Pancreas (tissue), 10 donors: ENCODE measurements at places on chromosomes 7 and 10. TPM values are rescaled to one million over a fixed set of nuclear protein-coding genes. Genes with fewer than 3 reads are reported as not detected.

Gene ST8SIA6
- 0.15 TPM for total RNA-seq

Gene TYW1B
- 0.92 TPM for total RNA-seq

Gene TDRD1
- 0.79 TPM for total RNA-seq

Gene HTRA1
- 83.0 TPM for total RNA-seq

Gene SEPHS1
- total RNA-seq = 22.2 TPM

- DNase-seq = no peak
- no peak overlapping the region for H3K4me3 ChIP-seq
- no peaks in the 10 kb centered on the region for H3K4me1 ChIP-seq
- H3K27ac ChIP-seq = no peak overlapping the region
- H3K27me3 ChIP-seq = no peaks in the 10 kb centered on the region
These were observed 945.2 kb downstream of the GRID1 start for GRCh38 chr10:85421421-85421820.

GRCh38 chr10:98353170-98353569 is 61.8 kb downstream of the PYROXD2 start:
- no peak overlapping the region for H3K4me3 ChIP-seq
- H3K27me3 ChIP-seq = peaks cover 5% of the 10 kb centered on the region
- no peaks in the 10 kb centered on the region for H3K36me3 ChIP-seq

DNA sequence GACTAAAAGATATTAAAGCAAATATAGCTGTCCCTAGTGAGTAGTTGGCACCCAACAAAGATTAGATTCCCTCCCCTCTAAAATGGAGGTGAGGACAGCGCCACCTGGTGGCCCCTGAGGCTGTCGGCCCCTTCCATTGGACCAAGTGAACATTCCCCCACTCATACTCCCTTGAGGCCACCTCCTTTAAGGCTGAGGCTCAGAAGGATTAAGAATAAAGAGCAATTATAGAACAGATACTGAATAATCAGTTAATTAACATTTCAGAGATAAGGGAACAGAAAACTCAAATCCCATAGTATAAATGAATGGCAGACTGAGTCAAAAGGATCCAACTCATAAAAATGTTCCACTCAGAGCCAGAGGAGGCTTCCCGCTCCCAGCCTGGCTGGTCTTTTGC is 130.4 kb upstream of the GHITM start:
- no peak overlapping the region for H3K4me3 ChIP-seq
- no peaks in the 10 kb centered on the region for H3K36me3 ChIP-seq
- H3K27me3 ChIP-seq = no peaks in the 10 kb centered on the region
- H3K4me1 ChIP-seq = no peaks in the 10 kb centered on the region
- no peak for DNase-seq

DNA sequence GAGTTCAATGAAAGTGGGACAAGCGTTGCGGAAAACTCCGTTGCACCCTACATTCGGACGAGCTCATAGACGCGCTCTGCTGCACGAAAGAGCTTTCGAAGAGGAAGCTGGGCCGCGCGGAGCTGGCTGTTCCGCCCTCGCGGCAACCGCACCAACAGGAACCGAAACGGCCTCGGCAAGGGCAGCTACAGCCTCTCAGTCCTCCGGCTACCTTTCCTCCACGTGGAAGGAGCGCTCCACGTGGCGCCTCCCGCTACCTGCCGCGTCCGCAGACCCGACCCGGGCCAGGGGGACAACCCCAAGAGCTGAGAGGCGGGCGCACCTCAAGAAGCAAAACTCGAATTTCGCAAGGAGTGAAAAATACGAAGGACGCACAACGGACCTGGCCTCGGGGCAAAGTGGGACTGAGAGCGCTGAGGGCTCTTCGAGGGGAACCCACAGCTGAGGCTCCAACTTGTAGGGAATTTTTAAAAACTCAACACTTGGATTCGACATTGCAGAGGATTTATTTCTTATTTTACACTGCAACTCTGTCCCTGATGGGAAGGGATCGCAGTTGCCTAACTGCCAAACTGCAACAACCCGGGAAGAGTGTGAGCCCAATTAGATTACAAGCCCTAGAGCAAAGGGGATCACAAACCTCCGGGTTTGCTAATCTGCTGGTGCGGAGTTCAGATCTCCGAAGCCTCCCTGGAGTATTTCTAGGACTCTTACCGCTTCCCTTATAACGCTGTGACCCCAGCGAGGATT is 1.4 kb downstream of the HPSE2 start:
- H3K27me3 ChIP-seq = no peaks in the 10 kb centered on the region

- no peak overlapping the region for H3K4me3 ChIP-seq
- DNase-seq = no peak
- no peak overlapping the region for H3K27ac ChIP-seq
- no peaks in the 10 kb centered on the region for H3K4me1 ChIP-seq
- H3K36me3 ChIP-seq = no peaks in the 10 kb centered on the region
These were observed 19.8 kb downstream of the JCAD start for GRCh38 chr10:30039567-30039966.

DNA sequence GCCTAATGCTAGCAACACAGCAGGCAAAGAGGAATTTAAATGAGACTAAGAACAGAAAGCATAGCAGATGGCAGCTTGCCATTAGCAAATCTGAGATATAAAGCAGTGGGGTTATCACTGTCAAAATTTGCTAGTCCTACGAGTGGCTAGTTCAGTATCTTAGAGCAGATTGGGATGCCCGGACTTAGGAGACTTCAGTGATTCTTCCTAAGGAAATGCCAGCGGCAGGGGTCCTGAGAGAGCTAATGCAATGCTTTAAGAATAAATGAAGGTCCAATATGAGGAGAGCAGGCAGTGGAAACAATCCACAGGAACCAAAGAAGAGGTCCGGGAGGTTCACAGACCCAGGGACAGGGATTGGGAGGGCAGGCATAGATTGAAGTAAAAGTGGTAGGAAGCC is 169.3 kb upstream of the NPSR1 start:
- no peaks in the 10 kb centered on the region for H3K27me3 ChIP-seq
- no peaks in the 10 kb centered on the region for H3K4me1 ChIP-seq
- no peak overlapping the region for H3K4me3 ChIP-seq
- H3K27ac ChIP-seq = no peak overlapping the region
- H3K36me3 ChIP-seq = no peaks in the 10 kb centered on the region

GRCh38 chr10:54681136-54681535 is 119.9 kb downstream of the PCDH15 start:
- no peak overlapping the region for H3K4me3 ChIP-seq
- no peaks in the 10 kb centered on the region for H3K27me3 ChIP-seq
- H3K4me1 ChIP-seq = no peaks in the 10 kb centered on the region
- no peak overlapping the region for H3K27ac ChIP-seq
- no peak for DNase-seq

- H3K4me3 ChIP-seq = no peak overlapping the region
- DNase-seq = no peak
- no peaks in the 10 kb centered on the region for H3K36me3 ChIP-seq
- no peaks in the 10 kb centered on the region for H3K4me1 ChIP-seq
- H3K27me3 ChIP-seq = no peaks in the 10 kb centered on the region
These were observed 467.3 kb upstream of the MBL2 start for GRCh38 chr10:53239873-53240272.

- no peak overlapping the region for H3K4me3 ChIP-seq
- DNase-seq = no peak
- no peaks in the 10 kb centered on the region for H3K27me3 ChIP-seq
- H3K27ac ChIP-seq = no peak overlapping the region
- H3K4me1 ChIP-seq = no peaks in the 10 kb centered on the region
These were observed 5.0 kb upstream of the LGI1 start for GRCh38 chr10:93752761-93753160.

DNA sequence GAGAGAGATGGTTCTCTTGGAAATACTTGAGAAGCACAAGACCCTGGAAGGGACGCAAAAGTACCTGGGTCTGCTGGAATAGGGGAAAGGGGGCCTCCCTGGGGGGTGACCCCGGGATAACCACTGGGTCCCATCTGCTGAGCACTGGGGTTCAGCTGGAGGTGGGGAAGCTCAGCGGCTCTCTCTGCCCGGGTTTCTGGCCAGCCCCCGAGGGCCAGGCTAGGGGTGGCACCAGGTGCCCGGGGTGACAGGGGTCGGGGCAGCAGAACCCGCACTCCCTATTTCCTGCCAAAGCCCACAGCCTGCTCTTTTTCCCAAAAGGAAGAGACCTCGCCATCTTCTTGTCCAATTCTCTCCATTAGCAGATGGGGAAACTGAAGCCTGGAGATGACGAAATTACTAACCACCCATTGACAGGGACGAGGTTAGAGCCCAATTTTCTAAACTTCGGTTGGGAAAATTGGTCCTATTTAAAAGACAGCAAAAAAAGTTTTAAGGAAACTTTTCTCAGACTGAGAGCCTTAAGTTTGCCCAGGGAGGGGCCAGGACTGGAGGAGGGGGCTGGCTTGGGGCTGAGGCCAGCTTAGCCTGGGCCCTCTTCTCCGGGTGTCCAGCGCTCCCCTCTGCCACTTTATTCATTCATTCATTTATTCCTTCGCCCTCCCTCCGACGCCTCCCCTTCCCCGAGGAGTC is 17.8 kb upstream of the GATA3 start:
- no peaks in the 10 kb centered on the region for H3K27me3 ChIP-seq
- no peaks in the 10 kb centered on the region for H3K36me3 ChIP-seq
- H3K4me1 ChIP-seq = no peaks in the 10 kb centered on the region
- no peak overlapping the region for H3K4me3 ChIP-seq

DNA sequence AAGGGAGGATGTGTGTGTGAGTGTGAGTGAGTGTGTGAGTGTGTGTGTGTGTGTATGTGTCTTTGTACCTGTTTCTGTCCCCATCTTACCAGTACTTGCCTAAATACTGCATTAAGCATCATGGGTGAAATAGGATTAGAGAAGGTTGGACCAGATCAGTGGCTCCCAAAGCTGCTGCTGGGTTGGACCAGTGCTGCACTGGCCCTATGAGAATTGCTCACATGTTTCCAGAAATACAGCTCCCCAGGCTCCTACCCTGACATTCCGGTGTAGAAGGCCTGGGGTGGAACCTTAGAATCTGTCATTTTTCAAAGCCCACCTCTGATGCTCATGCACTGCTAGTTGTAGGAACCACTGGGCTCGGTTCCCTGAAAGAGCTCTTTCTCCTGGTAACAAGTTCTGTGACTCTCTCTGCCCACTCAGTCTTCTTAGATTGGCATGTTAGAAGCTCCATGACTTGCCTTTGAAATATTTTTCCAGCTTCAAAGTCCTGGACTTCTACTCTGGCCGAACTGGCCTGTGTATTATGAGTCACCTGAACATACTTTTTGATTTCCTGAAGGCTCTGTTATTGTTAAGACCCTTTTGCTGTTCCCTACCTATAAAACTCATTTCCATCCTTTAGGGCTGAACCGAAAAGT is 224.7 kb downstream of the CUX1 start:
- H3K36me3 ChIP-seq = no peaks in the 10 kb centered on the region
- no peak for DNase-seq
- H3K27ac ChIP-seq = no peak overlapping the region
- H3K27me3 ChIP-seq = no peaks in the 10 kb centered on the region
- H3K4me3 ChIP-seq = no peak overlapping the region

DNA sequence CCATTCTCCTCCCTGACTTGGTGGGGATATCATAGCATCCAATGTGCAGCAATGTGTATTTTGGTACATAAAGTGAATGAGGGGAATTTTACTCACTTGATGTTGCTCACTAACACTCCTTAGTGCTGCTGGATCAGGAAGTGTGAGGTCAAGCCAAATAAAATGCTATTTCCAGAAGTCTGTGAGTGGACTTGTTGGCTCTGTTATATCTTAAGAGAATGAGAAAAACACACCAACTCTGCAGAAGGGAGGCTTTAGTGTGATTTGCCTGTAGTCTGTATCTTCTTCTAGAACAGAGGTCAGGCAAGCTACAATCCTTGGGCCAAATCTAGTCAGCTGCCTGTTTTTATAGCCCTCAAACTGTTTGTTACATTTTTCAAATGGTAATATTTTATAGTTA is 154.3 kb downstream of the POLR1F start:
- no peaks in the 10 kb centered on the region for H3K27me3 ChIP-seq
- no peak overlapping the region for H3K27ac ChIP-seq
- no peak overlapping the region for H3K4me3 ChIP-seq
- DNase-seq = no peak
- no peaks in the 10 kb centered on the region for H3K4me1 ChIP-seq
- H3K36me3 ChIP-seq = no peaks in the 10 kb centered on the region

DNA sequence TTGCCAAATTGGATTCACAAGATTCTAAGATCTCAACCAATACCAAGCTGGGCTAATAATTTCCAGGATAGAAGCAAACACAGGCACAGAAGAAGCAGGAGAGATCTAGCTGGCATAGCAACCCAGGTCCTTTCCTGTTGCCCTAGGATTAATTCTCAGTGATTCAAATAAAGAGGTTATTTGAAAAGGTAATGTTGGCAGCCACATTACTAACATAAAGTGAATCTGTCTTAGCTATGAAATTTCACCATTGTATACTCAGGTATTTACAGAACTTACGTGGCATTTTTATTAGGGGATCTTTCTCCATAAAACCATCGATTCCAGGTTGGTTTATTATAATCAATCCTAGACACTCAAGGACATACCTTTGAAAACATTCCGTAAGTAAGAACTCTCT is 379.3 kb upstream of the POM121L12 start:
- no peaks in the 10 kb centered on the region for H3K4me1 ChIP-seq
- H3K27me3 ChIP-seq = no peaks in the 10 kb centered on the region
- no peak overlapping the region for H3K27ac ChIP-seq

DNA sequence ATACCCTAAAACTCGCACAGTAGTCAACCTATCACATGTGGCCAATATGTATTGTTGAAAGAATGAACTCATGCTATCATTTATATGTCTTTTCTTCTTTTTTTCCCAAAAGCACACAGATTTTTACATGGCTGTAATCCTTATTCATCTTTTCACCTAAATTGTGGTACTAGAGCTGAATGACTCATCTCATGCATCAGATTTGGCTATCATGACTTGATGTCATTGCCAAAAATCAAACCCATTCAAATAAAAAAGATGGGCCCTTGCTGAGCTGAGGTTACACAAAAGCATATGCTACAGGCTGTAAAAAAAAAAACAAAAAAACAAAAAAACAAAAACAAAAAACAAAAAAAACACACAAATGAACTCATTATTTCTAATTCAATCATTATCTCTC is 3.3 kb upstream of the LMOD2 start:
- H3K4me3 ChIP-seq = no peak overlapping the region
- no peak for DNase-seq
- no peaks in the 10 kb centered on the region for H3K4me1 ChIP-seq
- no peaks in the 10 kb centered on the region for H3K36me3 ChIP-seq

- no peak for DNase-seq
- no peaks in the 10 kb centered on the region for H3K27me3 ChIP-seq
- H3K4me3 ChIP-seq = no peak overlapping the region
These were observed 223.7 kb upstream of the HABP2 start for GRCh38 chr10:113329121-113329596.

GRCh38 chr10:6363511-6363910 is 160.8 kb downstream of the PFKFB3 start:
- no peaks in the 10 kb centered on the region for H3K36me3 ChIP-seq
- no peaks in the 10 kb centered on the region for H3K4me1 ChIP-seq
- H3K27me3 ChIP-seq = no peaks in the 10 kb centered on the region
- H3K27ac ChIP-seq = no peak overlapping the region
